ENCODE measurements at places on chromosomes 4 and X.

GRCh38 chrX:17669458-17669857 is 67.8 kb upstream of the SCML1 start:
- DNase-seq = no peak

- no peak for DNase-seq
Observed at GRCh38 chrX:151397741-151398070, 700 bp downstream of the VMA21 start.

DNA sequence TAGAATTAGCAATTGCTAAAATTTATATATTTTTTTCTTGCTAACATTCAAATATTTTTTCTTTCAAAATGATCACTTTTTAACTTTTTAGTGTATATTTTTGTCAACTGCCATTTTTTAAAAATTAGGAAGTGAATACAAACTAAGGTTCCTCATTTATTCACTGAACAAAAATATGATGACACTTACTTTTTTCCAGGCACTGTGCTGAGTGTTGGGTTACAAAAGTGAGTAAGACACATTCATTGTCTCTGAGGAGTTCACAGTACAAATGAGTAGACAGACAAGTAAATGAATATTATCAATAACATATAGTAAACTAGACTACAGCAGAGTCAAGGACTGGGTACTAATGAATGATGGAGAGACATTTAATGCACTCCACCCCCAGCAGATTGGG is 543.5 kb downstream of the PDHA2 start:
- no peak for DNase-seq

DNA sequence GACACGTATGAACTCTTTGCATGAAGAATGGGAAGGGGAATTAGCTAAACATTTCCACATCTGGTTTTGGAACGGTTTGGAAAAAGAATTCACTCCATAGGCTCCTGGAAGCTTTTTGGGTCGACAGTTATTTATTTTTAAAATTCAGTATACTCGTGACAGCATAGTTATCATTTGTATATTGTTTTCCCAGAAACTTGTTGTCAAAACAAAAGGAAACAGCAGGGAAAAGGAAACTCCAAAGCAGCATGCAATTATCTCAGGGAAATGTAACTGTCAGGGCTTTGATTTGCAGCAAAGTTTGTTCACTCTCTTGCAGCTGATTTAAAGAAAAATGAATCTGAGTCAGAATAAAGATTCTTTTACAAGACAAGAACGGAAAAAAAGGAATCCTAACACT is 86.5 kb downstream of the PLAC1 start:
- DNase-seq = no peak

- no peak for DNase-seq
Observed at GRCh38 chr4:113935190-113935589, 44.3 kb downstream of the ARSJ start.

DNA sequence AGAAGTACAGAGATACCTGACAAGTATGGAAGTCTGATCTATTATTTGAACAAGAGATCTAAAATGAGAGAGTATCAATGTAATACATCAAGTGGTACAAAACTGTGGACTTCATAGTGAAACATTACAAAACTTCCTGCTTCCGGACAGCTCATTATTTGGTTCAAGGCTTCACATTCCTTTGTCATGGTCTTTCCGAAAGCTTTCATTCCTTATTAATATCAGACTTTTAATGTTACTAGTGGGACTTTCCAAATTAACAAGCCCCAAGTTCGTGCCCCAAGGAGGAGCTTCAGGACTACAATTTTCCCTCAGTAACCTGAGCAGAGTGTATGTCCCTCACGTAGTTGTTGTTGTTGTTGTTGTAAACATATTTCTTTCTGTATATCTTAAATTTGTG is 1.2 kb downstream of the CHIC2 start:
- no peak for DNase-seq

DNA sequence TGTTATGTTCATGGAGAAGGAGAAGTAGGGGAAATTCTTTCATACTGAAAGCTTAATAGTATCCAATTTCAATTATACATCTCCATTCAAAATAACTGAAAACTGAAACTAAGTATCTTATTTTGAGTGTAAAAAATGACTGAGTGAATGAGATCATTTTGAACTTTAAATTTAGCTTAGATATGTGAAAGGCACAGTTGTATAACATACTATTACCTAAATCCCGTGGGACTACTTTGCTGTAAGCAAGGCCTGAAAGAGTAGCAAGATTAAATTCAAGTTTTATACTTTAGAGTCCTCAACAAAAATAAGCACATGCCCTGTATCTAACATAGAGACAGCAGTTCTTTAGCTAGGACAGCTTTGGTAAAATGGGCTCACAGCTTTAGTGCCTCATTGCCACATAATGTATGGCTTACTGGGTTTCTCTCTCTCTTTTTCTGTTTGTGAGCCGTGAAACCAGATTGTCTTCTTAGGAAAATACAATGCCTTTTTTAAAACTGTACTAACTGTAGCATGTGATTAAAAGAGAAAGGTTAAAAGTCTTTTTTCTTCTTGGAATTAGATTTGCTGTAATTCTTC is 43.2 kb downstream of the GSTCD start:
- DNase-seq = no peak

- no peak for DNase-seq
Observed at GRCh38 chr4:69760455-69760854, at the start of gene SULT1B1. Gene SULT1B1, minus strand, starts transcription at chr4:69760620. Its CDS starts 5,403 bp downstream, at chr4:69755217.

DNA sequence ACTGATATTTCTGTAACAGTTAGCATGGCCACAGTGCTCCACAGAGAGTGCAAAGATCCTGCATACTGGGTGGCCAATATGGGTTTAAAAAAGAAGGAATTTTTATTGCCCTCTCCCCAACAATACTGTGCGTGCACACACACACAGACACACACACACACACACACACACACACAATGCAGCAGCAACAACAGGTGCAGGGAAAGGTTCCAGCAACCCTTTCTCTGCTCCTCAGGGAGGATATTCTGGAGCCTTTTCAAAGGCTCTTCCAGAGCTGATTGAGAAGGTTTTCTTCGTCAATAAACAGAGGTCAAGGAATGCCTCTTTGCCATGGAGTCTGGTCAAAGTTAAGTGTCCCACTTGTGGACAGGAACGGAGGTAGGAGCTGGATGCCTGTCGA is 84.8 kb upstream of the ZFP42 start:
- DNase-seq = no peak

DNA sequence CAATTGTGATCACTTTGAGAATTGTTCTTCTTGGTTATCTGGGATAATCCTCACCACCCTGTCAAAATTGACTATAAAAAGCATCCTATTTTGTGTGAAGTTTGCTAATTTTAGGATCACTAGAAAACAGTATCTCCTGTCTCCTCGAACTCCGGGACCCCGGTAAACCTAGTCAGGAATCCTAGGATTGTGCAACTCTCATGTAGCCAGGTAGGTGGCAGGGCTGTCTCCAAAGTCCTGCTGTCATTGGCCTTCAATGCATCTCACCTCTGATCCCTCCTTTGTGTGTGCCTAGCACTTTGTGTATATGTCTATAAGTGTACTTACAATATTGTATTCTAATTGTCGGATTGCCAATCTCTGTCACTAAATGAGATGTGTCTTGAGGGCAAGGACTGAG is 1564.8 kb downstream of the RPA4 start:
- DNase-seq = no peak

- peak; percentile 45 for DNase-seq
Observed at GRCh38 chr4:52234561-52235440, 183.7 kb downstream of the SPATA18 start.

DNA sequence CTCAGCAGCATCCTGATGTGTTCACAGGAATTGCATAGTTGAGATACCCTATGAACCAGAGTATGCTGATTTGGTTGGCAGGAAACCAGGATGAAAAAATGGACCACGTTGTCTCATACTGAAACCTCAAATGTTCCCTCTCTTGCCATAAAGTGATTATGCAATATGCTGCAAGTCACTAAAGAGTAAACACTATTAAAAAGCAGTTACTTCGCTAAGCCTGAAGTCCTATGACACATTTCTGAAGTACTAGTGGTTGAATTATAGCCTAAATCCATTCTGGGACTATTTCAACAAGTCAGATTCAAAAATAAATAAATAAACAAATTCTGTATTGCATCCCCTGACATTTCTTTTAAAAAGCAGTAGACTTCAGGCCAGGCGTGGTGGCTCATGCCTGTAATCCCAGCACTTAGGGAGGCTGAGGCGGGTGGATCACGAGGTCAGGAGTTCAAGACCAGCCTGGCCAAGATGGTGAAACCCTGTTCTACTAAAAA is 106.0 kb upstream of the NAP1L5 start:
- no peak for DNase-seq

DNA sequence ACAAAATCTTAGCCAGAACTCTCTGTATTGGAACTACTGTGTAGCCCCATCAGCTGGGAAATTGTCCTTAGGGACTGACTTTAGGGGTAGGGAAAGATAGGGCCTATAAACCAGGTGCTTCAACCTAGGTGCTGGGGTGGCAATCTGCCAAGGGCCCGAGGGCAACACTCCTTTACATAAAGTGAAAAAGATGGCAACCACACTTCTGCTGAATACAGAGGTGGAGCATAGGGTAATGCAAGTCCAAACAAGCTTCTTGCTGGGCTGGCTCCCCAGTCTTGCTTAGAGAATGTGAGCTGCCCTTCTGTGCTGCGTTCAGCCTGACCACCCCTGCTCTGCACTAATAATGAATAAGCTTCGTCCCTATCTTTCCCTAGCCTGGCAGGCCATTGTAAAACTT is 9.8 kb downstream of the ZBTB33 start:
- peak; percentile 50 for DNase-seq

GRCh38 chr4:113049421-113050370 is at the start of gene ANK2:
Gene ANK2, plus strand, starts transcription at chr4:113049653. Its CDS starts 76 bp downstream, at chr4:113049729.
- DNase-seq = peak; percentile 84

DNA sequence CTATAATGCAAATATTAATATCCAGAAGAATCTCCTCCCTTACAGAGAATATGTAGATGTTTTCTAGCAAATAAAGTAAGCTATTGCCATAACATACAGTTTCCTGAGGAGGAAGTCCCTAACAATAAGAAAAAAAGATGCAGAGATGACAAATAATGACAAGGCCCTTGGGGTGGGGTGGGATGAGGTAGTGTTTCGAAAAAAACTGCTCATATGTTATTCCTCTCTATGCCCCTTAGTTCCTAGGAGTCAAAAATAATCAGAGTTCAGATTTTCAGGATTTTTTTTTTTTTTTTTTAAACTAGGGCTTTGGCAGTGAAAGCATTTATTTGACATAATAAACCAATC is 99.0 kb downstream of the ZAR1 start:
- DNase-seq = no peak

GRCh38 chr4:48342606-48342880 is 1.2 kb downstream of the SLAIN2 start:
- no peak for DNase-seq

- DNase-seq = peak; percentile 91
Observed at GRCh38 chr4:10734697-10735096, 50.1 kb upstream of the CLNK start.

DNA sequence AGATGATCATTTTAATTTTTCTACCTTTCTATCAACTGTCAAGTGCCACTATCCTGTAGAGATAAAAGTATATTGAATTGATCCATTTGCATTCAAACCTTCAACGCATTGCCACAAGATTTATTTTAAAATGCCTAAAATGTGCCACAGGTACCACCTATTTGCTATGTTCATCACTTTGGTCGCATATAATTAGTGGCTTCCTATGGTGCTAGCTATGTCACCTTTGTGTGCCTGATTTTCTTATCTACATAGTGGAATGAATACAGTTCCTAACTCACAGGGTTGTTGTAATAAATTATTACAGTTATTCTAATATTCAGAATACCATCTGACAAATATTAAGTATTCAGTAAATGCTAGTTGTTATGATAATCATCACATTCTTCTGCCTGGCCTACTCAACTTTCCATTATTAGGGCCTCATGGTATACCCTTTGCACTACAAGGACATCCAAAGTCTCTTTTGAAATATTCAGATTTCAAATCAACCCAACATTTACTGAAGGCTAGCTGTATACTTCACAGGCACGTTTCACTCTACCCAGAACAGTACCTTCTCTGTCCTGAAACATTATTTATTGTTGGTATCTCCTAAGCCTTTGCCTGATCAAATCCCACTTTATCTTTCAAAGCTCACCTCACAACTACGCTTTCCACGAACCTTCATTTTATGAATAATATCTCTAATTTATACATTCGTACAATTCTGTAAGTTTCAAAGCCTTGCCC is 62.4 kb downstream of the ANXA10 start:
- no peak for DNase-seq

- no peak for DNase-seq
Observed at GRCh38 chr4:6767748-6768538, 14.6 kb upstream of the KIAA0232 start.

GRCh38 chrX:114095789-114096188 is 488.1 kb upstream of the HTR2C start:
- DNase-seq = no peak

GRCh38 chrX:79095441-79096041 is 48.9 kb upstream of the GPR174 start:
- no peak for DNase-seq

DNA sequence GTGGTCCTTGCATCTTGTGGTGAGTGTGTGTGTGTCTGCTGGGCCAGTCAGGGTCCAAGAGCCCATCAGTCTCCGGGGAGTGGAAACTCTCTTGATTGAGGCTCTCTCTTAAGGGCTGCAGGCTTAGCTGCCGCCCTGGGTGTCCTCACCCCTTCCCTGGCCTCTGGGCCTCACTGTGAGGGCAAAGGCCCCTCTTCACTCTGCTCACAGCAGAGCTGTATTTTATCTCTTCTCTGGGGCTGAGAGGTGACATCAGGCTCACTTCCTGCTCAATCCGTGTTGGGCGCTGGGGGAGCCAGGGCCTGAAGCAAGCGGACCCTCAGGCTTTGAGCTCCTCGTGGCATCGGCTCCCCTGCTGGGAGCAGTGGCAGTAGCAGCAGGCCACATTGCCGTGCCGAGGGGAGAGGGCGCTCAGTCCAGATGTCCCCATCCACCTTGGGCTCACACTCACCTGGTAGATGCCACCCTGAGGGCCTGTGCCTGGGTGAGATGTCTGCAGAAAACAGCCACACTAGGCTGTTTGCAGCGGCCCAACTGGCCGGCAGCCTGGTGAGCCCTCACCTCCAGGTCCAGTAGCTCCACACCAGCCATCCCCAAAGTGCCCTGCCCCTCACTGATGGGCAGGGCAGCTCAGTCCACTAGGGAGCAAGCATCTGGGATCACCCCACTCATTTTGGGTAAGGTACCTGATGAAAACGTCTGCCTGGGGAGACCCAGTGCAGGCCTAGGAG is 24.7 kb upstream of the PRPS1 start:
- no peak for DNase-seq

GRCh38 chrX:63935835-63936234 is 150.8 kb upstream of the ARHGEF9 start:
- DNase-seq = no peak
